Stimulated activated CD8-positive, alpha-beta memory T cell treated with anti-CD3 and anti-CD28 coated beads, Interleukin-4, amount 100 ng/mL, for 4 hours (primary cell): ENCODE measurements at places on chromosomes 3 and 15.

DNA sequence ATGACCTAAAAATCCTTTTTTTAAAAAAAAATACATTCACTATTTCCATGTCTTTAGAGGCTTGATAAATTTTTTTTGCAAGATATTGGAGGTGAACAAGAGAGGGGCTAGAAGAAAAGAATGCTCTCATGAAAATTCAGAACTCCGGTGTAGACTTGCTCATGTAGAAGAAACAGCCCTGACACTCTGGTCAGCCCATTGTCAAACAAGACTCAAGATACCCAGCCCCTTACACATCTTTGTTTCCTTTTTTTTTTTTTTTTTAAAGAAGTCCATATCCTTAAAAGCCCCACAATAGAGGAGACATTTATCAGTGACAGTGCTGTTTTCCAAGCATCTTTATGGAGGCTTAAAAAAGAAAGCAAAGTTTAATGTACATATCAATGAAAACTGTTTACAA lies 196.8 kb upstream of the RORA start:
- DNase-seq = no peak

DNA sequence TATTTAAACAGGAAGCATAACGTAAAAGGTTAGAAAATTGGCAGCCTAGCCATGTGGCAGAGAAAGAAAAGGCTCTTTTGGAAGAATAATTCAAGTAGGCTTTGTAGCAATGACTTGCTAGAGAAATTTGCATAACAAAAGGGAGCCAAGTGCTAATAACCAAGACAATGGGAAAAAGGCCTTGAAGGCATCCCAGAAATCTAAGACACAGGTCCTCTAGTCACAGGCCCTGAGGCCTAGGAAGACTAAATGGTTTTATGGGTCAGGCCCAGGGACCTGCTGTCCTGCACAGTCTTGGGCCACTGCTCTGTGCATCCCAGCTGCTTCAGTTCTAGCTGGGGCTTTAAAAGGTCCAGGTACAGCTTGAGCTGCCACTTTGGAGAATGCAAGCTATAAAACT lies 78.5 kb downstream of the FGF7 start:
- no peak for DNase-seq

GRCh38 chr3:124522082-124522625 lies 208.1 kb upstream of the UMPS start:
- no peak for DNase-seq

DNA sequence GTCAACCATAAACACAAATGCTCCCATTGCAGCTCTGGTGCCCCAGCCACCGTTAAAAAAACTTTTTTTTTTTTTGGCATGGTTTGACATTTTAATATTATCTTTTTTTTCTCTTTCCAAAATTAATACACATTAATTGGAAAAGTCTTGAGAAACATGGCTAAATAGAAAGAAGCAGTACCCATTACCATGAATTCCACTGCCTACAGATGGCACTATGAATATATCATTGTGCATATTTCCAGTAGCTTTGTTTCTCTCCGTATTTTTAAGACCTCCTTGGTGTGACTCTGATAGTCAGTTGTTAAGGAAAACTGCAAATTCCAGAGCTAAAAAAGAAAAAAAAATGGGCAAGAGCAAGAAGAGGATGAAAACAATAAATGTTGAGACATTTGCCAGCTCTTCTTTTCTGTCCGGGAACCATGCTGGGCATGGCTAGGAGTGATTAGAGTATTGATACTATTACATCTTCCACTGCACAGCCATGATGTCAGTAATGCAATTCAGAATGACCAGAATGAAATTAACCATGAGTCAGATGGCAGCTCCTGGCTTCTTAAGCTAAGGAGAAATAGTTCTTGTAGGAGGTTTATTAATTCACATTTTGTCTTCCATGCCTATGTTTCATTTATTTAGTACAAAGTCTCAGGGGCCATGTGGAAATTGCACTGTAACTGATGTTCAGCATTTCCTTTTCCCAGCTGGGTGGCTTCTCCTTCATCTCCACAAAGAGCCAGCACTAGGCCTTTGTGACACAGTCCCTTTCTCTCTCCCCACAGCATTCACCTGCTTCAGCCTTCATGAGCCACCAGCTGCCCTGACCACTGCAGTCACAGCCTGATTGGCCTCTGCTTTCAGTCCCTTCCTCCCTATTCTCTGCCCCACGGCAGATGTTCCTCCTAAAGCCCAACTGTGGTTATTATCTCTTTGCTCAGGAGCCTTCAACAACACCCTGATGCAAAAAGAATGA lies 31.8 kb downstream of the SLC7A14 start:
- DNase-seq = no peak

DNA sequence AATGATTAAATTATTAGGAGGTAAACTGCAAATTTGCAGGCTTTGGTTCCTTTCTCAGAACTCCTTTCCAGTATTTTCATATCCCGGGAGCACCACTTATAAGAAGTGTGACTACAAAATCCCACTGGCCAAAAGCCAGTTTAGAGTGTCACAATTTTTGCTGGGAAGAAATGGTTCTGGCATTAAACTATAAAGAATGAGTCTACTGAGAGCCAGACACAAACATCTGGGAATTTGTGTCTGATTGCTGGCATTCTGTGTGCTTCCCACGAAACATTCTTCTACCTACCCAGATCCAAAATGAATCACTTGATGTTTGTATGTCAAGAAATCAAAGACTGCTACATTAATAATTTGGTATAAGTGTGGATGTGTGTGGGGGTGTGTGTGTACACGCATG lies 82.8 kb downstream of the DUT start:
- DNase-seq = no peak

GRCh38 chr15:74322558-74323180 lies 44.8 kb downstream of the CYP11A1 start:
- peak; percentile 9 for DNase-seq

- DNase-seq = no peak
Observed at GRCh38 chr3:114659109-114660061, 365.6 kb downstream of the TIGIT start.

GRCh38 chr15:41934843-41935242 lies 37.5 kb downstream of the EHD4 start:
- peak; percentile 45 for DNase-seq

GRCh38 chr3:169116056-169116693 lies 547.3 kb downstream of the MECOM start:
- DNase-seq = no peak

- DNase-seq = no peak
Observed at GRCh38 chr3:140636406-140637138, 41.3 kb upstream of the TRIM42 start.

- no peak for DNase-seq
Observed at GRCh38 chr3:125116311-125117080, 60.7 kb upstream of the HEG1 start.

DNA sequence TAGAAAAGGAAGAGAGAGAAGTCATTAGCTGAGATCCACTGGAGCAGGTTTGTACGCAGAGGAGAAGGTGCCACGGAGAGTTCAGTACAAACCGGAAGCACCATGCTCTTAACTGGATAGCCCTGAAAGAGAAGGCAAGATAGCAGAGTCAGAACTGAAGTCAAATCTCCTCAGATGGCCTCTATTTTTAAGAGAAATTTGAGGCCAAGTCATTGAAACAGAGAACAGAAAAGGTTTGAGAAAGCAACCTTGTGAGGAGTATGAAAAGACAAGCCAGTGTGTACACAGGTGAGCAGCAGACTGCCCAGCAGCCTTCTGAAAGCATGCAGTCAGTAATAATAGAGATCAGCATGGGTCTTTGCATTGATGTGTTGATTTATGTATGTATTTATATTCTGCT lies 66.1 kb upstream of the SPRED1 start:
- DNase-seq = no peak

DNA sequence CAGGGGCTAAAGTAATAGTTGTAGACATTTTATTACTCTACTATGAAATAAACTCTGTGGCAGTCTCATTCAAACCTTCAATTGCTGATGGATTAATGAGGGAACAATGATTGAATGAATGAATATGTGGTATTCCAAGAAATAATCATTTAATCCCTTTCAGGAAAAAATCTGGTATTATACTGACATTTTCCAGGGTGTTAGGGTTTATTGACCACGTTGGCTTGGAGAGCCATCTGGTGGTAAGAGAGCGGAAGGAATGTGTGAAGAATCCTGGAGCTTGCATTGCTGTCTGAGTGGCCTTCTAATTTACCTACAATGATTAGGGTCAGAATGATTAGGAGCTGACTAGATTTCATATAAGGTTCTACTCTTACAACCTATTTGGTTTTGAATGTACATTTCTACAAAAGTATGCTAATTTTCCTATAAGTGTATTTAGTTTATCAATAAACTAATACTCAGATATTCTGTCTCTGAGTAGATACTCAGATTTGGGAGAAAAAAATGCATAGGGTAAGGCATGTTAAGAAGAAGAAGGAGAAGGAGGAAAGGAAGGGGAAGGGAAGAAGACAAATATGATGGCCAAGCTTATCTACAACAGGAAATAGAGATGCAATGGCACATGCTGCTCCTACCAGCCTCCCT lies 249.9 kb downstream of the ROBO1 start:
- no peak for DNase-seq

GRCh38 chr15:78979456-78980320 lies 34.8 kb upstream of the CTSH start:
- no peak for DNase-seq

GRCh38 chr3:41327718-41328117 lies 128.4 kb downstream of the CTNNB1 start:
- no peak for DNase-seq

DNA sequence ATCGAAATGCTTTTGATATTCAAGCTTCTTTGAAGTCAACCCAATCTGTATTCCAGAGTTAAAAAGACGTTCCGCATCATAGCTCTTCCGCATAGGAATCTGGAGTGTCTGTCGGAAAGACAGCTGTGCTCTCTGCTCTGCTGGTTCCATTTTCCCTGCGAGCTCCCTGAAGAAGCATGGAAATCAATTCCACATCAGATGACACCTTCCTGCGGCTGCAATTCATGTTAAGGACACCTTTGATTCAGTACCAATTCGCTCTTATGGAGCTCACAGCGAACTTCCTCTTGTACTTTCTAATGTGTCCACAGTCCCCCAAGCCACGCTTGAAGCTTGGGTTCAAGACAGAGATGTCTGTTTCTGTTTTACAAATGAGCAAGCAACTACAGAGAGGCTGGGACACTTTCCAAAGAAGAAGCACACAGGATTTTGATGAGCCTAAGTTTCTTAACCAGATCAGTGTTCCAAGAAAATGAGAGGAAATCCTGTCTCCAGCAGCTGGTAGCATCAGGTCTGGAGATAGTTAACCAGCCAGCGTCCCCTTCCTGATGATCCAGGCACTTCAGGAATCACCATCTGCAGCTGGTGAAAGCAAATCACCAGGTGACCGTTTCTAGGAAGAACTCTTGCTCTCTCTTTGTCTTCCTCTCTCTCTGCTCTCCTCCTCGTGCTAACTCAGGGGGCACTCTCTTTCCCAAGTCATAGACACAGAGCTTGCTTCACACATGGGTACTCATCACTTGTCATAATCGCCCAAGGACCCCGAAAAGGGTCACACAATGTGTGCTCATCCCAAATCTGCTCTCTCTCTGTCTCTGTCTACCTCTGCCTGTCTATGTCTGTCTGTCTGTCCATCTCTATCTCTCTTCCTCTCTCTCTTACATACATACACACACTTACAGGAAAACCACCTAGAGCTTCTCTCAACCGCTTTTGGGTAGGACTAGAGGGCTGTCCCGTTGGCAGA lies 281.8 kb downstream of the FAM43A start:
- no peak for DNase-seq

- no peak for DNase-seq
Observed at GRCh38 chr15:29183071-29183831, 86.4 kb downstream of the NSMCE3 start.

DNA sequence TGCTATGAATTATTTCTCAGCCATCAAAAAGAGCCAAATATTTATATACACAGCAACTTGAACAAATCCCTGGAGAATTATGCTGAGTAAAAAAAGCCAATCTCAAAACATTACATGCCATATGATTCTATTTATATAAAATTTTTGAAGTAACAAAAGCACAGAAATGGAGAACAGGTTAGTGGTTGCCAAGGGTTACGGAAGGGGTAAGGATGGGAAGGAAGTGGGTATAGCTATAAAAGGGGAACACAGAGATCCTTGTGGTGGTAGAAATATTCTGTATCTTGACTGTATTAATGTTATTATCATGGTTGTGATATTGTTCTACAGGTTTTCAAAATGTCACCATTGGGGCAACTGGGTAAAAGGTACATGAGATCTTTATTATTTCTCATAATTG lies 62.3 kb upstream of the ASB14 start:
- no peak for DNase-seq

DNA sequence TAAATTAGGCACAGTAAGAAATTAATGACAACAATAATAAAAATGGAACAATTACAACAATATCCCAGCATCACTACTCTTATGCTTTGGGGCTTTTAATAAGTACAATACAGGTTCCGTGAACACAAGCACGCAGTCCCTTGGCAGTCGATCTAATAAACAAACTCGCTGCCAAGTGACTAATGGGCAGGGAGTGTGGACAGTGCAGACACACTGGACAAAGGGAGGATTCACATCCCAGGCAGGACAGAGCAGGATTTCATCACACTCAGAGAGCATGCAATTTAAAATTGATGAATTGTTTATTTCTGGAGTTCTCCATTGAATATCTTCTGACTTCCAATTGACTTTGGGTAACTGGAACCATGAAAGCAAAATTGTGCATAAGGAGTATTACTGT lies 524.1 kb upstream of the CFAP20DC start:
- DNase-seq = no peak

GRCh38 chr3:97763586-97764406 lies 762 bp upstream of the ARL6 start:
- no peak for DNase-seq

GRCh38 chr3:28317438-28318022 lies 31.0 kb upstream of the ZCWPW2 start:
- no peak for DNase-seq

DNA sequence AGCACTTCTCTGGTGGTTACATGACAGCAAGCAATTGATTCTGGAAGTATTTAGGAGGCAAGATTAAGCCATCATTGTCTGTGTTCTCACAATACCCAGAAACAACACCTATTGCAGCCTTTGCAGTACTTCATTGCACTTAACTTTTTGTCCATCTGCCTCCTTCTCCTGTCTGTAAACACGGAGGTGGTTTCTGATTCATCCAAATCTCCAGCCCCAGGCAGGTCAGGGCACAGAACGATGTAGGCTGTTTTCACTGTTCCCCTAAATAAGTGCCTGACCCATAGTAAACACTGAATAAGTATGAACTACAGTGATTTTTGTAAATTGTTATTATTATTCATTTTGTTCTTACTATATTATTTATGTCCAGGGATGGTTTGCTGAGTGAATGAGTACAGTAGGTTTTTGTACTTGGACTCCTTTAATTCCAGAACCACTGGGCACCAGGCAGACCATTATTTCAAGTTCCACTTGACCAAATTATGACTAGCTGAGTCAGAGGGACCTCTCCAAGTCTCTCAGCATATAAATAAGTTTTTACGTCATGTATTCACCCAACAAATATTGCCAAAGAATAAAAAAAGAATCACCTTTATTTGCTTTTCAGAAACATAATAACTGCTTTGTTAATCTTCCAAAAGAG lies 283.3 kb upstream of the TRIM42 start:
- DNase-seq = no peak

GRCh38 chr15:40108855-40109735 lies at the start of gene BMF:
TSS of gene BMF (minus strand) at chr15:40108879. CDS start at chr15:40106086, 2,793 bp downstream.
- DNase-seq = peak; percentile 93
